ENCODE measurements at places on chromosomes 5 and 9. TPM values are rescaled to one million over a fixed set of nuclear protein-coding genes. Genes with fewer than 3 reads are reported as not detected.

The ADRB2 gene
- 2.2 TPM for total RNA-seq

DNA sequence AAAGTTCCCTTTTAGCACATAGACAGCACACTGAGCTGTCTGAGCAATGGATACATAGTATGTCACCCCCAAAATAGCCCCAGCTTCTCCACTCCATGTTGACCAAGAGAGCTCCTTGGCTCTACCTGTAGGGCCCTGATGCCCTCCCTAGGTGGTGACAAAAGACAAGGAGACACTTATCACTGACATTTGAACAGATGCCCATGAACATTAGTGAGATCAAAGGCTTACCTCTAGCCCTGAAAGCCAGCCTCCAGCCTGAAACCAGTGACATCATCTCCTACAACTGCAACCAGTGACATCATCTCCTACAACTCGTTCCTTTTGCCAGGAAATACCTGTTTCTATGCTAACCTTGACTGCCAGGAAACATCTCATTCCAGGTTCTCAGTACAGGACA lies 122.7 kb downstream of the FSTL4 start:
- H3K4me3 ChIP-seq: no peak overlapping the region
- no peaks in the 10 kb centered on the region for H3K4me1 ChIP-seq
- H3K27ac ChIP-seq: no peak overlapping the region
- no peaks in the 10 kb centered on the region for H3K36me3 ChIP-seq
- no peak for DNase-seq

- no peak overlapping the region for H3K27ac ChIP-seq
- no peaks in the 10 kb centered on the region for H3K36me3 ChIP-seq
- H3K4me3 ChIP-seq: peak overlapping the region; percentile 24
- no peak for DNase-seq
Measured at GRCh38 chr5:72108202-72109061, 1.2 kb downstream of the MAP1B start.

GRCh38 chr5:138458384-138458783 lies 6.9 kb upstream of the EGR1 start:
- H3K36me3 ChIP-seq: no peaks in the 10 kb centered on the region
- DNase-seq: no peak
- peaks cover 16% of the 10 kb centered on the region for H3K4me1 ChIP-seq

DNA sequence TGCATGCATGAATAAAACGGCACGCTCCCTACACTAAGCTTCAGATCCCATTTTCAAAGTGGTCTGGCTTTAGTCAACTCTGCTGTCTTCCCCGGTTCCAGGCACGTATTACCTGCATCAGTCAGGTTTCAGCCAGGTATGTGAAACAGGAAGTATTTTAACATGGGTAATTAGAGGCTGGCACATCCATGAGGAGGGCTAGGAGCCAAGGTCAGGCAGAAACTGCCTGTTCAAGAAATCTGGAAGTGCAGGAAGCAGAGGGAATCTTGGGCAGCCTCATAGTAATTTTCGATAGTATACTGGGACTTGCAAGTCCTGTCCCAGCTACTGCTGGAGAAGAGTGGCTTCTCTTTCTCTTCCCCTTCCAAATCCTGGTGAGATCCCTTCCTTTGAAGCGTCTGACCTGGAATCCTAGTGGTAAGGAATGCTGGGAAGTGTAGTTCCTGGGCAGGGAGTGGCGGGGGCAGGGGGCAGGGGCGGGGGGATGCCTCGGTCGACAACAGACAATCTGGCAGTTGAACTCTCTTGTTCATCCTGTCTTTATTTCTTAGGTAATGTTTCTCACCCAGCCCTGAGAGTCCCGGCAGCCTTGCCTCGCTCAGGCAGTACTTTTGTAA lies 403.1 kb downstream of the TLE4 start:
- H3K27me3 ChIP-seq: no peaks in the 10 kb centered on the region
- H3K4me3 ChIP-seq: no peak overlapping the region
- H3K27ac ChIP-seq: no peak overlapping the region
- DNase-seq: no peak

- H3K27ac ChIP-seq: no peak overlapping the region
- H3K36me3 ChIP-seq: no peaks in the 10 kb centered on the region
- H3K4me3 ChIP-seq: no peak overlapping the region
- no peaks in the 10 kb centered on the region for H3K4me1 ChIP-seq
- H3K27me3 ChIP-seq: no peaks in the 10 kb centered on the region
- DNase-seq: no peak
Measured at GRCh38 chr5:85069659-85070640, 685.3 kb upstream of the EDIL3 start.

GRCh38 chr5:154274828-154275185 lies 84.3 kb downstream of the GALNT10 start:
- H3K36me3 ChIP-seq: no peaks in the 10 kb centered on the region
- H3K27ac ChIP-seq: no peak overlapping the region
- H3K4me3 ChIP-seq: no peak overlapping the region
- DNase-seq: no peak

GRCh38 chr9:4994166-4994890 lies 9.3 kb downstream of the JAK2 start:
- no peak overlapping the region for H3K27ac ChIP-seq
- H3K4me3 ChIP-seq: no peak overlapping the region
- H3K27me3 ChIP-seq: no peaks in the 10 kb centered on the region
- H3K36me3 ChIP-seq: no peaks in the 10 kb centered on the region
- H3K4me1 ChIP-seq: no peaks in the 10 kb centered on the region
- no peak for DNase-seq

DNA sequence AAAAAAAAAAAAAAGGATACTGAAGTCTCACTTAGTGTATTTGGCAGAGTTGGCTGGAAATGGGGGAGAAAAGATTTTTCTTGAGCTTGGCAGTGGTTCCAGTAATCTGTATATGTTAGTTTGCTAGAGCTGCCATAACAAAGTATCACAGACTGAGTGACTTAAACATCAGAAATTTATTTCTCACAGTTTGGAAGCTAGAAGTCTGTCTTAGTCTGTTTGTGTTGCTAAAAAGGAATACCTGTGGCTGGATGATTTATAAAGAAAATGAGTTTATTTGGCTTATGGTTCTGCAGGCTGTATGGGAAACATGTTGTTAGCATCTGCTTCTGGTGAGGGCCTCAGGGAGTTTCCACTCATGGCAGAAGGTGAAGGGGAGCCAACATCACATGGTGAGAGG lies 89.6 kb upstream of the CEP78 start:
- H3K27ac ChIP-seq: no peak overlapping the region
- no peak for DNase-seq
- no peaks in the 10 kb centered on the region for H3K27me3 ChIP-seq
- H3K4me1 ChIP-seq: no peaks in the 10 kb centered on the region
- no peak overlapping the region for H3K4me3 ChIP-seq

The NME5 gene
- total RNA-seq: 1.2 TPM

The SLC6A7 gene
- under 0.01 TPM for total RNA-seq

DNA sequence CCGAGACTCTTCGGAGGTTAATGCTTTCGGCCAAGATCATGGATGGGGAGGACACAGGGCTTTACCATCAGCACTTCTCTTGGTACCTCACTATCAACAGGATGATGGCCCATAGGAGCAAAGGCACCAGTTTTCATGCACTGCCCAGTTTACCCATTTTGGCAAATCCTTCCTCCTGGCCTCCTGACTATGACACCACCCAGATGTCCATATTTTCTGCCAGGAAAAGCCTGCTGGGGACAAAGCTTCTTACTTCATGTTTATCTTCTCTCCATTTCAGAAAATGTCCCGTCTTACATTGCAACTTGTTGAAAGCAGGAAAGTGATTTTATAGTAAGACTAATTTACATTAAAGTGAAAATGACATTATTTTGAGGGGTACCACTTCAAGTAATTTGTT lies 61.4 kb upstream of the GAS1 start:
- no peaks in the 10 kb centered on the region for H3K36me3 ChIP-seq
- H3K4me1 ChIP-seq: peaks cover 10% of the 10 kb centered on the region
- H3K4me3 ChIP-seq: no peak overlapping the region
- no peaks in the 10 kb centered on the region for H3K27me3 ChIP-seq
- H3K27ac ChIP-seq: no peak overlapping the region
- DNase-seq: no peak

DNA sequence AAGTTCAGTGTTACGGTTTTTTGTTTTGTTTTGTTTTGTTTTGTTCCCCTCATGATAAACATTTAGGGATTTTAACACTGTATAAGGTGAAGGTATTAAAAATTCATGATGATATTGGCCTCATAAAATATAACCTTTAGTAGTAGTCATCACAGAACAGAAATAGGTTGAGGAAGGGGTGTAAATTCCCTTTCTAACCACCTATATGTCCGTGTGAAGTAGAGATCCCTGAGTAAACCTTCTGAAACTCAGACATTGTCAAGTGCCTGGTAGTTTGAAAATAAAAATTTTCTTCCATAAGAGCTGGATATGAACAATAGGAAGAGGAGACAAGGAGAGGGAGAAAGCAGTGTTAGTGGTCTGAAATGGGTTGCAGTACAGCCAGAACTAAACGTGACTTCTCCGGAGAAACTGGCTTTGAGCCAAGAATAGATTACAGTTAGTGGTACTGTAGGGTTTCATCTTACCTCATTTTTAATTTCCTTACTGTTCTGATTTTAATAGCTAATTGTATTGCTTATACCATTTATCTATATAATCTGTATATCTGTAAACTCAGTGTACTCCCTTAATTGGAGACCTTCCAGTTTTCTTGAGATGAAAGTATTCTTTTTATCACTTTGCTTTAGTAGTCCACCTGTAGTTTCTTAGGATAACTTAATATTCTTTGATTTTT lies 18.3 kb downstream of the UGCG start:
- H3K4me1 ChIP-seq: no peaks in the 10 kb centered on the region
- H3K27me3 ChIP-seq: no peaks in the 10 kb centered on the region
- DNase-seq: no peak
- H3K4me3 ChIP-seq: no peak overlapping the region
- H3K36me3 ChIP-seq: peaks cover 7% of the 10 kb centered on the region
- no peak overlapping the region for H3K27ac ChIP-seq

DNA sequence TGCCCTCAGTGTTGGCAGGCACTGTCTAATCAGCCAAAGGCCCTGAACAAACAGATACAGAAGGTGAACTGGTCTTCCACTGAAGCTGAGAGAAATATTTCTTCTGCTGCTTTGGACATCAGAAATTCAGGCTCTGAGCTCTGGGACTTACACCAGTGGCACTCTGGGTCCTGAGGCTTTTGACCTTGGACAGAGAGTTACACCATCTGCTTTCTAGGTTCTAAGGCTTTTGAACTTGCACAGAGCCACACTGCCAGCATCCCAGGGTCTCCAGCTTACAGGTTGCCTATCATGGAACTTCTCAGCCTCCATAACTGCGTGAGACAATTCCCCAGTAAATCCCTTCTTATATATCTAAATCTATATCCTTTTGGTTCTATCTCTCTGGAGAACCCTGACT lies 326.7 kb downstream of the MLLT3 start:
- no peaks in the 10 kb centered on the region for H3K36me3 ChIP-seq
- no peak for DNase-seq
- no peak overlapping the region for H3K27ac ChIP-seq
- no peak overlapping the region for H3K4me3 ChIP-seq
- H3K27me3 ChIP-seq: no peaks in the 10 kb centered on the region
- no peaks in the 10 kb centered on the region for H3K4me1 ChIP-seq

The SMIM33 gene
- 0.28 TPM for total RNA-seq

The HSD17B3 gene
- 0.28 TPM for total RNA-seq
